ENCODE measurements at places on chromosomes 16 and 17.

- no peak for DNase-seq
Measured at GRCh38 chr16:27625050-27625697, 75.2 kb downstream of the KATNIP start.

GRCh38 chr16:89004209-89004831 lies 27.3 kb upstream of the CBFA2T3 start:
- no peak for DNase-seq

GRCh38 chr16:73713778-73714495 lies 582.7 kb upstream of the PSMD7 start:
- no peak for DNase-seq

GRCh38 chr16:66894948-66895688 lies 14.8 kb downstream of the PDP2 start:
- no peak for DNase-seq

- DNase-seq, result no peak
Measured at GRCh38 chr16:3266873-3267537, 10.6 kb upstream of the MEFV start.

DNA sequence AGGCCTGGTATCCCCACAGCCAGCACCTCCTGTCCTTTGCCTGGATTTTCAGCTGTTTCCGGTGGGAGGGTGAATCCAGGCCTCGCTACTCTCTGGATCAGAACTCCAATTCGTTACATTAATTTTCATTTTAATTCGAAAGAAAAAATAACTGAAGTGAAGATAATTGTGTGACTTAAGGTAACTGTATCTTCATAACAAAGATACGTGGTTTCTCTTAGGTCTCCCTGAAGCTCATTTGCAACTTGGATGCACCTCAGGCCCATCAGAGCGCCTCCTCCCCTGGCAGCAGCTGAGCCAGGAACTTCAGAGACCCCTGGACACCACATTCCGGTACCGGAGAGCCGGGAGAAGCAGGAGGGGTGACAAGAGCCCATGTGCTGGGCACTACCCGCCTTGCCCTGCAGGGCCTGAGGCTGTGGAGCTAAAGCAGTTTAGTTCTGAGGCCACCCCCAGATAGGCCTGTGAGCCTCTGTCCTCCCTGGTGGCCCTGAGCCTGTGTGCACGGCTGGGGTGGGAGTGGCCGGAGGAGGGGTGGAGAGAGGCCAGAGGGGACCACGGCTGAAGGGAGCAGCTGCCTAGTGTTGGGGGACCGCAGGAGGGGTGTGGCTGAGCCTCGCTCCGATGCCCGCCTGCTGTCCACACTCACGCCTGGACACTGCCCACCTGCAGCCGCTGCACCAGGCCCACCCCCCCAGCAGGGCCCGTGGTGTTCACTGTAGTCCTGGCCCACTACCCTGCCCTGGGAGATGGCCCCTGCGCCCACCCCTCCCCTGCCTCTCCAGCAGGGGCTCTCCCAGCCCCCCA lies 11.4 kb upstream of the DUS1L start:
- no peak for DNase-seq

GRCh38 chr17:34015253-34015652 lies 239.8 kb upstream of the CCL2 start:
- no peak for DNase-seq

- no peak for DNase-seq
Measured at GRCh38 chr17:43784068-43784467, 3.8 kb downstream of the CFAP97D1 start.

GRCh38 chr17:48241770-48242497 lies 134.4 kb downstream of the SNX11 start:
- no peak for DNase-seq

DNA sequence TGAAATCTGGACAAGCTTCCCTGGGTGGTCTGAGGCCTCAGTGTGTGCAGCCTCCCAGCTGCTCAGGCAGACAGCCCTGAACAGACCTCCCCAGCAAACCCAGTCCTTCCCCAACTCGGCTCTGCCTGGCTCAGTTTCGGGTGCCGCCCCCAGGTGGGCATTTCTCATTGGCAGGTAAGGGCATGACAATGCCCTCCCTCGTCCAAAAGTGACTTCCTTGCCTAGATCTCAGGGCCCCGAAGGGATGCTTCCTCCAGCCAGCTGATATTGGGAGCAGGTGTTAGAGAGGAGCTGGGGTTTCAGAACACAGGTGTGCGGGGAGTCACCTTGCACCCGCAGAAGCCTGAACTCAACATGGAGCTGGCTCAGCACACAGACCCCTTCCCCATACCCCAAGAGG lies 3.8 kb upstream of the PPL start:
- no peak for DNase-seq

- no peak for DNase-seq
Measured at GRCh38 chr17:50465635-50466034, 3.0 kb downstream of the CHAD start.

- DNase-seq, result no peak
Measured at GRCh38 chr16:23710008-23710407, 3.0 kb downstream of the ERN2 start.

- no peak for DNase-seq
Measured at GRCh38 chr17:4082136-4082924, 60.5 kb downstream of the ZZEF1 start.

GRCh38 chr17:21039839-21040575 lies 2.8 kb downstream of the USP22 start:
- DNase-seq, result no peak

DNA sequence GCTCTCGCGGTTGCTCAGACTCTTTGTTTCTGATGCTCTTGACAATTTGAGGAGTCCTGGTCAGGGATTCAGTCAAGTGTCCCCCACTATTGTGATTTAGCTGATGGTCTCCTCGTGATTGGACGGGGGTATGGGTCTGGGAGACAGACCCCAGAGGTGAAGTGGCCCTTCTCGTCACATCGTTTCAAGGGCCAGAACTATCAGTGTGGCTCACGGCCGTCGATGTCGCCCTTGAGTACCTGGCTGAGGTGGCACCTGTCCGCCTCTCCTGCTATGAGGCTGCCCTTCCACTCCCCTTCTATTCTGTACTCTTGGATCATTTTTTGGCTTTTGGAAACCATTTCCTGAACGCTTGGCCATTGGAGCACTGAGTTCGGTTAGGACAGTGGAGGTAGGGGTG lies 7.4 kb upstream of the MEAK7 start:
- no peak for DNase-seq

DNA sequence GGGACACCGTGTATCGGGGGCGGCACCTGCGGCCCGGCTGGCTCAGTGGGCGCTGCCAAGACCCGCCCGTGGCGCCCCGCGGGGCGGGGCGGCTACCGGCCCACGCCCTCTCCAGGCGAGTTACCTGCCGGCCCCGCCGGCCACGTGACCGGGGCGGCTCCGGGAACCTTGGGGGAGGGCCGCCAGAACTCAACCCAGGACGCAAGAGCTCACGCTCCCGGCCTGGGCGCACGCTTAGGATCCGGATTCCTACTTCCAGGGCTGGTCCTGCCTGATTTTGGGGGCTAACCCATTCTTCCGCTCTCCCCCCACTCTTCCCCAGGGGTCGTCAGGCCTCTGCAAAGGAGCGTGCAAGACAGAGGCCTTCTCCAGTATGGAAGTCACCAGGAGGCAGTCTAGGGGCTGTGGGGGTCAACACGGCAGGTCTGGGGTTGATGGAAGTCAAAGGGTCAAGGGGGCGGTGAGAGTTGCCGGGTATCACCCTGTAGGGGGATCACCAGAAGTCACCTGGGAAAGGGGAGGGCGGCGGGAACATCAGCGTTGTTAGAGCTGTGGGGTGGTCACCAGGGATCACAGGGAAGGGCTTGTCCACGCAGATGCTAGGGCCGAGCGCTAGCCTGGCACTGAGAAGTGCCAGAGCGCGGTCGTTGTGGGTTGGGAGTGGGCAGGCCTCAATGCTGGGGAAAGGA lies 354 bp upstream of the ESRP2 start:
- no peak for DNase-seq

Data from NCI-H1417 treated with DMSO at 0.1 percent for 48 hours (cell line).